SJCRH30 (cell line): ENCODE measurements at places on chromosomes 6 and 20. TPM values are rescaled to one million over a fixed set of nuclear protein-coding genes. Genes with fewer than 3 reads are reported as not detected.
A peak's percentile ranks its signal among the peaks of the same experiment; 100 is the strongest.

- H3K4me1 ChIP-seq = no peaks in the 10 kb centered on the region; the same call in 1 of the 2 replicates
- no peaks in the 10 kb centered on the region for H3K36me3 ChIP-seq
- no peak for DNase-seq
- no peak overlapping the region for H3K4me3 ChIP-seq
Measured at GRCh38 chr6:119259027-119259426, 90.5 kb downstream of the MAN1A1 start.

GRCh38 chr6:139569566-139569965 is 195.1 kb upstream of the CITED2 start:
- no peaks in the 10 kb centered on the region for H3K27me3 ChIP-seq
- no peaks in the 10 kb centered on the region for H3K36me3 ChIP-seq
- H3K27ac ChIP-seq = peak overlapping the region; percentile 50
- no peak for DNase-seq
- no peak overlapping the region for H3K4me3 ChIP-seq

Gene TINAG
- total RNA-seq = not detected in 2 replicates

Gene OR2B6
- total RNA-seq = not detected in 2 replicates

GRCh38 chr6:162679681-162680080 is 47.9 kb downstream of the PRKN start:
- no peaks in the 10 kb centered on the region for H3K4me1 ChIP-seq
- H3K36me3 ChIP-seq = no peaks in the 10 kb centered on the region
- no peaks in the 10 kb centered on the region for H3K27me3 ChIP-seq
- no peak for DNase-seq
- no peak overlapping the region for H3K4me3 ChIP-seq
- no peak overlapping the region for H3K27ac ChIP-seq

DNA sequence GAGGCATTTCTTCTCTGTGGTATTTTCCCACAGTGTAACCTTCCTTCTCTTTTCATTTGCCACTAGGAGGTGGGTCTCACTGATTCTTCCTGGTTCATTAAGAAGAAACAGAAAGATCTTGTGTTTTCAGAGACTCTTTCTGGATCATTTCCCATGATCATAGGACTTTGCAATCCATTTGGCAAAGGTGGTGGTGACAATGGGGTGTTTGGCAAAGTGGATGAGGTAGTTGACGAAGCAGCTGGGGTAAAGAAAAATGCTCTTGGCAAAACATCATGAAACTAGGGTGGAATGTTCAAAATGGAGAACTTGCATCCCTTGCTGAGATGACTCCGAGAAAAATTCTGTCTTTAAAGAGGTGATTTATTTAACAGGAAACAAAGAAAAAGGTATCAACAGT is 50.6 kb downstream of the TRAF3IP2 start:
- no peaks in the 10 kb centered on the region for H3K27me3 ChIP-seq
- H3K27ac ChIP-seq = no peak overlapping the region
- no peak overlapping the region for H3K4me3 ChIP-seq
- no peak for DNase-seq

- no peak overlapping the region for H3K4me3 ChIP-seq
- no peaks in the 10 kb centered on the region for H3K27me3 ChIP-seq
- H3K36me3 ChIP-seq = no peaks in the 10 kb centered on the region
Measured at GRCh38 chr6:39610221-39610620, 115.0 kb downstream of the KIF6 start.

Gene TSHZ2
- not detected in 2 replicates for total RNA-seq

- DNase-seq = peak; percentile 96
- H3K4me3 ChIP-seq = no peak within 1 kb of the TSS
Measured at GRCh38 chr20:31819083-31819784, at the start of gene MYLK2. Gene MYLK2, plus strand, starts transcription at chr20:31819356. Its CDS starts 225 bp downstream, at chr20:31819581.

- H3K27me3 ChIP-seq = no peaks in the 10 kb centered on the region
- H3K27ac ChIP-seq = no peak overlapping the region
- DNase-seq = no peak
Measured at GRCh38 chr6:136030131-136030530, 178.6 kb downstream of the PDE7B start.

DNA sequence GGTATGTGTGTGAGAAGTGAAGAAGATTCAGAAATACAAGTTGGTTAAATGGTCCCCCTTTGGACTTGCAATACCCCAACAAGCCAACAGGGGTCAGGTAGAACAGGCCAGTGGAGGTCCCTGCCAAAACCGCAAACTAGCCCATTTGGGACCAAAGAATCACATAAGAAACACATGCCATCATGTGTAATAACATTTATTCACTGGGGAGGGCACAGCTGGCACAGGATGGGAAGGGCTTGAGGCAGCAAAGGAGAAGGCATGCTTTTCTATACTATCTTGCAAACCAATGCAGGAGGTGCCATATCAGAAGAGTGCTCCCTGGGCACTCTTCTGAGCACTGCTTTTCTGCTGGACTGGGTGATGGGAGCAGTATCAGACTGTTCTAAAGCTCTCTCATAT is 116.1 kb upstream of the TRAF3IP2 start:
- no peak overlapping the region for H3K4me3 ChIP-seq
- no peaks in the 10 kb centered on the region; the same call in 1 of the 2 replicates for H3K36me3 ChIP-seq
- H3K4me1 ChIP-seq = no peaks in the 10 kb centered on the region
- H3K27ac ChIP-seq = no peak overlapping the region

Gene TJAP1
- 32.2 and 38.8 TPM in 2 replicates for total RNA-seq

DNA sequence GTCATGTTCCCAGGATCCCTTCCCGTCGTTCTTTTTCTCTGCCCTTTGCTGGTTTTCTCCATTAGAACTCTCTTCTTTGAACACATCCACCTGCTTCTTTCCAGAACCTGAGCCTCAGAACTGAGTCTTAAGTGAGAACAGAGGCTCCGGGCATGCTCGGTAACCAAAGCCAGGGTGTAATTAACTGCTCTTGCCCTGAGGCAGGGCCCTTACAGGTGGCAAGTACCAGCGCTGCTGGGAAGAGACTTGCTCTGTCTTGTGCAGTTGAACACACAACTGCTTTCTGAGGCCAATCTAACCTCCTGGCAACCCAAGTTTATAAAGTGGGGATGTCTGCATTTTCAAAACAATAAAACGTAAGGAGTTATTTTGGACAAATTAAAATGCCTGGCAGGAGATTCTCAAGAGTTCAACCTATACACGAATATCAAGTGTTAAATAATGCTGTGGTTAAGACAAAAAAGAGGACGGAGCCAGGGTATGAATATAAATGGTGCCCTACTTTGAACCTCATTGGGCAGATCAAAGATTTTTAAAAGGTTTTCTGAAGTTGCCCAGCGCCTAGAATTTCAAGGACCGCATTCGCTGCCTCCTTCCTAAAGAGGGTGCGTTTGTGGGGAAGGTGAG is 12.4 kb upstream of the DEK start:
- peak overlapping the region; percentile 37 for H3K4me3 ChIP-seq
- H3K27ac ChIP-seq = no peak overlapping the region
- 0 out of 2 replicates have a peak, but pooled peaks cover 4% of the 10 kb centered on the region for H3K4me1 ChIP-seq
- no peaks in the 10 kb centered on the region for H3K36me3 ChIP-seq
- no peaks in the 10 kb centered on the region for H3K27me3 ChIP-seq

DNA sequence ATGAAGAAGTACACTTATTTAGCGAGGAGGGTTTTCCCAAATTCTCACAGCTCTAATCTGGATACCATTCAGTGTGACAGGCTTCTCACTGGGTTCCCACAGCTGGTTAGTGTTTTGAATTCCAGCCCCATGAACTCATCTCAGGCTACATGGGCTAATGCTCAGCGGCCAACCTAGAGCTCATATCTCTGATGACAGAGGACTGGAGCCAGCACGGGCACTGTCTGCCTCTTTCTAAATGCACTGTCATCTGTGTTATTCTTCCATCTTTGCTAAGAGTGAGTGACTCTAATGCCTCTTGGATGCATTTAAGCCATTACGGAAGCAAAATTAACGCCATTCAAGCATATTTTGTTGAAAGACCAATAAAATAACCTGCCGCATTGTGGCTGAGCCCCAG is 308.9 kb upstream of the JAG1 start:
- H3K4me3 ChIP-seq = no peak overlapping the region
- no peaks in the 10 kb centered on the region for H3K27me3 ChIP-seq
- H3K27ac ChIP-seq = no peak overlapping the region
- no peaks in the 10 kb centered on the region for H3K4me1 ChIP-seq

DNA sequence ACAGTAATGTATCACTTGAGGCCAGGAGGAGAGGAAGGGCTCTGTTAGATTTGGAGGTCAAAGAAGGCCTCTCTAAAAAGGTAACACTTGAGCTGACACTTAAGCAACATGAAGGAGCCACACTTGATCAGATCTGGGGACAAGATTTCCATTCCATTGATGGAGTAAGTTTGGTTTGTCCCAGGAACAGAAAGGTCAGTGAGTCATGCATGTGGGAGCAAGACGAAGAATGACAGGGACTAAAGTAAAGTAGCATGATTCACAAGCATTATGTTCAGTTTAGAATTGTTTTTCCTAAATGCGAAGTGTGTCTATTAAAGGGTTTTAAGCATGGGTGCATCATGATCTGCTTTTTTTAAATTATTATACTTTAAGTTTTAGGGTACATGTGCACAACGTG is 47.4 kb downstream of the COL21A1 start:
- no peak for DNase-seq
- H3K4me1 ChIP-seq = no peaks in the 10 kb centered on the region
- H3K36me3 ChIP-seq = no peaks in the 10 kb centered on the region
- no peaks in the 10 kb centered on the region for H3K27me3 ChIP-seq
- no peak overlapping the region for H3K27ac ChIP-seq

DNA sequence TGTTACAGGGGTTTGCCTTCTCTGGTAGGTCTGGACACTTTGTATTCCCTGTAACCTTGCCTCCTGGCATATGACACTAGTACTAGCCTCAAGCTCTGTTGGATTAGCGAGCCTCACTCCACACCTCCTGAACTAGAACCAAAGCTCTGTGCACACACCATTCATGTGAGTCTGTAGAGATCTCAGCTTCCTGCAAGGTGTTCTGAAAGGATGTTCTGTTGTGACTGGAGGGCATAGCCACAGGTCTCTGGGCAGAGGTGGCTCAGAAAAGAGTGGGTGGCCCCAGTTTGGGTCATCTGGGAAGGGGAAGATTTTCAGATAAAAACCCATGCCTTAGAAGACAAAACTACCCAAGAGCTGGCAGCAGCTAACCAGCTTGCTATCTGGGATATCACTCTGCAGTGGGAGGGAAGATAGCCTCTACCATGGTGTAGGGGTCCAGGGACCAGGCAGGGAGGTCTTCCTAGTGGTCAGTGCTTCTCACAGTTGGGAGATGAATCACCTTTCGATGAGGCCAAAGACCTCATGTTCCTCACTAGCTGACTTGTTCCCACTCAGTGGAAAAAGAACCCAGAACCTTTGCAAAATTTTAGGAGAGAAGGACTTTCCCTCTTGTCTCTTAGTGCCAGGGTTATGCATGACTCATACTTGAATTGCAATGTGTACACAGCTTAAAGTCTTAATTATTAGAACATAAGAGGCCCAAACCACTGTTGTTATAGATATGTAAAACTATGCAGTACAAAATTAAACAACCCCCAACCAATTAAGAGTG is 41.4 kb downstream of the HLA-F start:
- DNase-seq = no peak
- H3K36me3 ChIP-seq = no peaks in the 10 kb centered on the region
- no peaks in the 10 kb centered on the region for H3K4me1 ChIP-seq
- H3K4me3 ChIP-seq = no peak overlapping the region

DNA sequence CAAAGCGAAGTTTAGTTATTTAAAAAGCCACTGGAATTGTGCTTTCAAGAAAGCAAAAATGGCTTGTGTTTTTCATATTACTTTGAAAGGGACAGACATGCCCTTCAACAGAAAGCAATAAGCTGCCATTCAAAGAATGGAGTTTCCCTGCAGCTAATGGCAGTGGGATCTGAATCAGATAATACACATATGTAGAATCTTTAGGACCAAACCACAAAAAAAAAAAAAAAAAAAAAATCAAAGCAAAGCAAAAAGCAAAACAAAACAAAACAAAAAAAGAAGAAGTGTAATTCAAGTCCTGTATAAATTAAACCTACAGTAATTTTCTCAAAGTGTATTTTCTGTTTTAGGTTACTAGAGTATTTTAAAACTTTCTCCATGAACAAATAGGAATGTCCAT is 63.6 kb upstream of the ZNF217 start:
- no peak overlapping the region for H3K27ac ChIP-seq
- no peak overlapping the region for H3K4me3 ChIP-seq
- no peak for DNase-seq
- H3K27me3 ChIP-seq = no peaks in the 10 kb centered on the region

DNA sequence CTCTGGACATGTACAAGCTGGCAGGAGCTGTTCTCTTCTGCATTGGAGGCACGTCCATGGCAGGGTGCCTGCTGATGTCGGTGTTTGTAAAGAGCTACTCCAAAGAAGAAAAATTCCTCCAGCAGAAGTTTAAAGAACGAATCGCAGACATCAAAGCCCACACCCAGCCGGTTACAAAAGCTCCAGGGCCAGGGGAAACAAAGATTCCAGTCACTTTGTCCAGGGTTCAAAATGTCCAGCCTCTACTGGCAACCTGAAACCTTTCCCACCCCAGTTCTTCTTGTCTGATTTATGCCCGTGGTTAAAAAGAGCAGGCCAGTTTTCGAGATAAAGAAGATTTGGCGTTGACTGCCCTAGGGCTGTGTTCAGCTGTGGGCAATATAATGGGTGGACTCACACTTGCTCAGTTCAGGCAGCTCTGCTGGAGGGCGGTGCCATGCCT is 19.7 kb downstream of the NRSN1 start:
- no peak for DNase-seq
- H3K4me1 ChIP-seq = no peaks in the 10 kb centered on the region
- H3K27me3 ChIP-seq = no peaks in the 10 kb centered on the region
- H3K36me3 ChIP-seq = no peaks in the 10 kb centered on the region
- H3K27ac ChIP-seq = no peak overlapping the region

- H3K4me3 ChIP-seq = no peak overlapping the region
- no peak overlapping the region for H3K27ac ChIP-seq
- peaks cover 17% of the 10 kb centered on the region for H3K4me1 ChIP-seq
- DNase-seq = no peak
- H3K36me3 ChIP-seq = no peaks in the 10 kb centered on the region
- H3K27me3 ChIP-seq = no peaks in the 10 kb centered on the region
Measured at GRCh38 chr20:20450521-20450920, 82.6 kb downstream of the INSM1 start.

Gene SLC17A2
- total RNA-seq = not detected in 2 replicates

DNA sequence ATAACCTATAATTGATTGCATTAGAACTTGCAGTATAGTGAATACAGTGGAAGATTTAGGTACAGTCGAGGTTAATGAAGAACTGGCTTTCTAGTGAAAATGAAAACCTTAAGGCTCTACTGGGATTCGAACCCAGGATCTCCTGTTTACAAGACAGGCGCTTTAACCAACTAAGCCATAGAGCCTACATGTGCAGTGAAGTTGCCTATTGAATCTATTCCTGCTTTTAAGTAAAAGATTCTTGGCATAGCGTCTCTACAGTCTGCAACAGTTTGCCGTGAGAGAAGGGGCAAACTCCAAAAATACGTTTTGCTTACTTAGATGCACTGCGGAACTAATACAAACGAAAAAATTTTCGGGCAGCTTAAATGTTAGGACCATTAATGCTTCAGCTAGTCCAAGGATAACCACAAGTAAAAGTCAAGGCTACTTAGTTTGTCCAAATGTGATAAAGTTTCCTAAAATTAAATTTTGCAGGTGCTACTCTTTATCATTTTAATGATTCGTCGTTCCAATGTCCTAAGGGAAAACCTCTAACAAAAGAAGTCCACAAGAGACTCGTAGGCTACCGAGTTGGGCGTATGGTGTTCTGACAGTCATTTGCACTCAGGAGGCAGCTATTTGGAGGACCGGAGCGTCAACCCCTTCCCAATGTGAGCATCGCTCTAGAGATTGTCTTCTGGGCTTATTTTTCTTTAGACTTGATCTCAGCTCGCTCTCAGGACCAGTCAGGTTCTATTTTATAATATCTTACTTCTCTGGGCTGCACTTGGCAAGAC is 31.3 kb upstream of the ZSCAN23 start:
- H3K4me3 ChIP-seq = peak overlapping the region; percentile 52
- H3K36me3 ChIP-seq = no peaks in the 10 kb centered on the region
- no peaks in the 10 kb centered on the region for H3K4me1 ChIP-seq
- H3K27me3 ChIP-seq = no peaks in the 10 kb centered on the region
- no peak overlapping the region for H3K27ac ChIP-seq
